ENCODE measurements at places on chromosomes 4 and X.

- DNase-seq: no peak
Measured at GRCh38 chrX:15496824-15497223, 3.7 kb upstream of the PIR start.

DNA sequence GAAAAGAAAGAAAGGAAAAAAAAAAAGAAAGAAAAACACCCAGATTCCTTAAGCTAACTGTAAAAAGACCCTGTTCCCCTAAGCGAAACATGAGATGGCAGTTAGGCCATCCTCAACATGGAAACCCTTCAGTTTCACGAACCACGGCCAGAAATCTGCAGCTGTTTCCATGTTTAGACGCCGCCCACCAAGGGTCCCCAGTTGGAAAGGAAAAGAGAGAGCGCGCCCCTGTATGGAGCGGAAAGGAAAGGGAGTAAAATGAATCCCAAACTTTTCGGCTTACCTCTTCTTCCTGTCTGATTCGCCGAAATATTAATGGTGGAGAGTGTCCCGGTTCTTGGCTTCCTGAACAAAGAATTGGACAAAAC lies 38.3 kb downstream of the MGARP start:
- DNase-seq: no peak

GRCh38 chrX:30876367-30876766 lies 12.7 kb downstream of the TAB3 start:
- no peak for DNase-seq

DNA sequence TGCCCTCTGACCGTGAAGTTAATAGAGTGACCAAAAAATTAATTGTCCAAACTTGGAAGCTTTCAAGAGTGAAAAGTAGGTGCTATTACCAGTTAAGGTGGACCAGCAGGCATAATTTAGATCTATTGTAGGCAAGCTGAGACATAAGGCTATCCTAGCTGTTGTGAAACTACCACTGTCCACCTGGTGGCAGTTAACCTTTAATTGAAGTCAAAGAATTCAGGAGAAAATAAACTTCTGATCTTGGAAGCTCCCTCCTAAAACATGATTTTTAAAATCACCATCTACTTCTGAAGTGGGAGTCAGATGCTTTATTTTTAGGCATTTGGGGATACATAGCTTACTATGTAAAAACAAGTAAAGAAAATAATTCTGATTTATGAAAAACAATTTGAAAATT lies 636.3 kb upstream of the HTR2C start:
- DNase-seq: no peak

DNA sequence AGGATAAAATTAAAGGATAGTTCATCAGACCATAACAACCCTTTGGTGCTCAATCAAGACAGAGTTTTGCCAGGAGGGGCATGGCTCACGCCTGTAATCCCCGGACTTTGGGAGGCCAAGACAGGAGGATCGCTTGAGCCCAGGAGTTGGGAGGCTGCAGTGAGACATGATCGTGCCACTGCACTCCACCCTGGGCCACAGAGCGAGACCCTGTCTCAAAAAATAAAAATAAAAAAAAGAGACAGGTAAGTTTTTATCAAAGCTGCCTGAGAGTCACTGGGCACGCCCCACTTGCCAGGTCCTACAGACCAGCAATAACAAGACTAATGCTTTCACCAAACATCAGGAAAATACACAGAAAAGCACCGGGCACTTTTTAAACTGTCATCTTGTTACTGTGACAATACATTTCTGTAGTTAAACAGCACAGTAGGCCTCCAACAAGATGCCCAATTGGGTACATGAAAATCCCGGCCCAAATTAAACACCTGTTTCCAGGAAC lies 765 bp downstream of the CFAP97 start:
- DNase-seq: no peak

DNA sequence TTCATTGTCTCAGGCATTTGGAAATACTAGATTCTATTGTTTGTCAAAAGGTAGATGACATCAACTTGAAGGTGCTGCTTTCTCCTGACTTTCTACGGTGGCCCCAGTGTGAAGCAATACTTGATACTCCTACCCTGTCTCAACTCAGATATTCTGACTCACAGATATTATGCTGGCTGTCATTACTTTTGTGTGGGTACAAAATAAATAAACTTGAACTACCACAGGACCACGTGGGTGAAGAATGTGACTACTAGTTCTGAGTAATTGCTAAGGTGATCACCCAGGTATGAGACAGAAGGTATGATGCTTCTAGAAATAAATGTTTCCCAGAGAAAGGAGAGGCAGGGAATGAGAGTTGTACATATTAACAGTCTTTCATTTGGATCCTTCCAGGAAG lies 275.3 kb upstream of the SPOCK3 start:
- DNase-seq: no peak

GRCh38 chr4:39259571-39260330 lies 77.4 kb downstream of the WDR19 start:
- DNase-seq: no peak

DNA sequence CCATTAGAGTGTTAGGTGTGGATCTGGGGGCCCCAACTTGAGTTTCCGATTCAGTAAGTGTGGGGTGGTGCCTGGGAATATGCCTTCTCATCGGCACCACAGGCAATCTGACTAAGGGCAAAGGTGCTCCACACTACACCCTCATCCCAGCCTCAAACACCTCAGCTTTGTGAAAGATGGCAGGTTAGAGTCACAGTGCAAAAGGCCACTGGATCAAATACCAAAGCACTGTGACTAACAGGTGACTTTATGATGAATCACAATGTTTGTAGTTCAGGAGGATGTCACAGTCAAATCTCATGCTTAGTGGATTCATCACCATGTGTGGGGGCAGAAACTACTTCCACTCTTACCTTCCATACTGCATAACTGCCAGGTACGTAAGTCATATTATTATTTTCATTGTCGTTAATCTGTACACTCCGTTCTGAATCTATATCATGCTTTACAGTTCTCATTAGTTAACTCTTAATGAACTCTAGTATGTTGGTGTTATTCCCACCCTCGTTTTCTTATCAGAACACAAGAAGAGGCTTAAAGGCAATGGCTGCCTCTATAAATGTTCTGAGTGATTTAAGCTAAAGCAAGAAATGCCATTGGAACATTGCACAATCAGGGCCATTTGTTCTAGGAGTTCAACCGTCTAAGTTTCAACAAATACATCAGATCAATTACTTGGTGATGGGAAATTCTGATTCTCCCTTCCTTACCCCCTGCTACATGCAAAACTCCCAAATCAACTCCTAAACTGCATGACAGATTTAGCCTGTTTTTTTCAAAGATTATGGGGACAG lies 50.2 kb downstream of the PRKG2 start:
- no peak for DNase-seq

- DNase-seq: no peak
Measured at GRCh38 chrX:108811891-108812290, 75.5 kb upstream of the IRS4 start.

GRCh38 chr4:8205241-8205707 lies 6.2 kb downstream of the SH3TC1 start:
- DNase-seq: no peak

DNA sequence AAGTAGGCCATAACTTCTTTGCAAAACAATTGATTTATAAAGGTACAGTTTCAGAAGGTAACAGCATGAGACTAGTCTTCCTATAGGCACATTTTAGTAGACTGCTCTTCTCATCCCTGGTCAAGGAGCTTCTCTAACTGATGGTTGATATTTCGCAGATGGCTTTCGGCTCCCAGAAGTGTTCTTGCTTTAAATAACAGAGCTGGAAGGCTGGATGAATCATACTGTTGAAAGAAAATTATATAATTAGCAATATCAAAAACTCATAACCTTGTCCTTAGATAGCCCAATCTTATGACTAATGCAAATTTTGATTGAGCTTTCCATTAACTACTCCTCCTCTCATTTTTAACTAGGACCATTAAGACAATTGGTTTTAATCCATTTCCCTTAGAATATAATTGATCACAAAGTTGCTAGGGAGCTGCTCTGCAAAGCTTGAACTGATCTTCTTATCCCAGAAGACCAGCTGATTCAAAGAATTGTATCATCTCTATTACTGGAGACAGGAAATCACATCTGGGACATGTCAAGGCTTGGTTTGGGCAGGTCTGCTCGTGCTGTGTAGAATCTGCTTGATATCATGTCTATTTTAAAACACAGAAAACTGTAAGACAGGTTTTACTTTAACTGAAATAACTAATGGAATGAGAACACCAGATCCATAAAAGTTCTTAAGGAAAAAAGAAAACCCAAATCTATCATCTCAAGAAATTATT lies 38.6 kb downstream of the CENPU start:
- no peak for DNase-seq

DNA sequence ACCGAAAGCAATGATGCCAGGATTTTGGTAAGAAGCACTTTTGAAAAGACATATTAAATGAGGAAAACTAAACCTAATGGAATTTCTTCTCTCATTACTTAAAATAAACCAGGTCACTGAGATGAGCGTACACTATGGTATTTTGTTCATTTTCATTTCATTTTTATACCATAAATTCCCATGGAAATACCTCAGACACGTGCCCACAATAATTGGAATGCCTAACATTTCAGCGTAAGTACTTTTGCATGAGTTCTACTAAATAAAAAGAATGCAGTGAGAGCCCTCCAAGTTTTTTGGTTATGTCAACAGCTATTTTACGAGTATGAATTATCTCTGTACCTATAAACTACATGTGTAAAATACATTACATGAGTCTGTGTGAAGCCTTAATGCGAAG lies 3.2 kb downstream of the CAMK2D start:
- no peak for DNase-seq

GRCh38 chr4:82381661-82382296 lies 8.0 kb upstream of the HNRNPD start:
- no peak for DNase-seq

GRCh38 chr4:77586951-77587383 lies 18.7 kb upstream of the CXCL13 start:
- peak; percentile 4 for DNase-seq

DNA sequence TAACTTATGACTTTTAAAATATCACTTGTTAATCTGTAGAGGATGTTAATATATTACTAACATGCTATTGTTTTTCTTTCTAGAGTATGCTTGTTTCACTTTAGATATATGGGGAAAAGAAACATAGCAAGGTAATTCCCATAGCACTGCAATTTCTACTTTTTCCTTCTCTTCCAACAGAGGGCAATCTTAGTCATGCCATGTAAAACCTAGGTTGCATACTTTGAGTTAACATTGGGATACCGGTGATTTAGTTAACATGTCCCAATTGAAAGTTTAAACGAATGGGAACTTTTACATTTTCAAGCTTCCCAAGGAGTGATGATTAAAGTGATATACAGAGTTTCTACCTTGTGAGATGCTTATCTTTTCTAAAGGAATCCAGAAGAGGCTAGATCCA lies 89.4 kb upstream of the IL13RA1 start:
- DNase-seq: no peak

- no peak for DNase-seq
Measured at GRCh38 chrX:6644411-6644810, 109.5 kb upstream of the VCX3A start.

- peak; percentile 23 for DNase-seq
Measured at GRCh38 chr4:140252742-140253555, 99.0 kb upstream of the MAML3 start.

- DNase-seq: no peak
Measured at GRCh38 chrX:82127228-82128123, 925.6 kb downstream of the SH3BGRL start.

DNA sequence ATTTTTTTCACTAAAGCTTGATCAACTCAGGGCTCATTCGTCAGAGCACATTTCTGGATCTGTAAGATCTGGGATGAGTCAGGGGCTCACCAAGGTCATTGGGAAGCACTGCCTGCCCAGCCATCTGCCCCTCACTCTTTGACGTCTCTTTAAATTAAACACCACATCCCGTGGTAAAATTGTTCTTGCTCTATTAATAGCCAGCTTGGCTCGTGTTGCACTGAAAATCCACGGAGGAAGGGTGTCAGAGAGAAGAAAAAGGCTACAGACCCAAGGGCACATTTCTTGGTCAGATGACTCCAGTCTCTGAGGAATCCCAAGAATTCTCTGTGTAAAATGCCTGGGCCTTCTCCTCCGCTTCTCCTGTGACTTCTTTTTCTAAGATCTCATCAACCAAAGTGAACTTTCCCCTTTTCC lies 45.7 kb upstream of the GATB start:
- DNase-seq: no peak

- no peak for DNase-seq
Measured at GRCh38 chrX:46627711-46628419, 54.3 kb downstream of the CHST7 start.

GRCh38 chr4:96681218-96681617 lies 841.3 kb downstream of the PDHA2 start:
- DNase-seq: no peak

- DNase-seq: no peak
Measured at GRCh38 chrX:96764864-96765263, 80.2 kb downstream of the DIAPH2 start.

DNA sequence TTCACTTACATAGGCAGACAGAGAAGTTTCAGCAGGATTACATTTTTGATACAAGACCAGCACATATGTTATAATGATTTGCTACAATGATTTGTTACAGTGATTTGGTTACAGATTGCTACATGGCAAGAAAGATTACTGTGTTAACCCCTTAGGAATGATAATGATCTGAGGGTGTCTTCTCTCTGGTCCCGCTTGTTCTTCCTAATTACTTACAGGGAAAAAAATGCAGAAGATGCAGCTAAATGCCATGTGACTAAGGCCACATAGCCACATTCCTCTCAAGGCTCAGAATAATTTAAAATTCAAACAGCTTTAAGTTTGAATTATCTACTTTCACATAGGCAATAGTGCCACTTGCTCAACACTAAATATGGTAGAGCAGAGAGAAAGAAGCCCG lies 9.7 kb upstream of the LAP3 start:
- DNase-seq: no peak

GRCh38 chr4:146647615-146648460 lies 9.1 kb downstream of the POU4F2 start:
- no peak for DNase-seq

GRCh38 chr4:38820329-38821061 lies 15.9 kb upstream of the TLR1 start:
- DNase-seq: no peak

DNA sequence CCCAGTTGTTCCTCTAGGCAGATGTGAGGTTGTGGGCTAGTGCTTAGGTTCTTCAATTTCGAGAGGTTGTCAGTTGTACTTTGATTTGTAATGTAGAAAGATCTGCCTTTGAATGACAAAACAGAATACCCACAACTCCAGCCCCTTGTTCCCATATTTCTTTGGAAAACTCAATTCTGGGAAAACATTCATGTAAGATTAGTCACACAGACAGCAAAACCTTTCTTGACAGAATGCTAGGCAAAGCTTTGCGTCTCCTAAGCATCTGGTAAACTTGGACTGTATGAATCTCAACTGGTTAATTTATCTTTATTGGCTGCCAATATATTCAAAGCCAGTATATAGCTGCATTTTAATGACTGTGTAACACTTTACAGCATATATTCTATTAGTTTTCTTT lies 34.9 kb downstream of the NOCT start:
- DNase-seq: no peak

DNA sequence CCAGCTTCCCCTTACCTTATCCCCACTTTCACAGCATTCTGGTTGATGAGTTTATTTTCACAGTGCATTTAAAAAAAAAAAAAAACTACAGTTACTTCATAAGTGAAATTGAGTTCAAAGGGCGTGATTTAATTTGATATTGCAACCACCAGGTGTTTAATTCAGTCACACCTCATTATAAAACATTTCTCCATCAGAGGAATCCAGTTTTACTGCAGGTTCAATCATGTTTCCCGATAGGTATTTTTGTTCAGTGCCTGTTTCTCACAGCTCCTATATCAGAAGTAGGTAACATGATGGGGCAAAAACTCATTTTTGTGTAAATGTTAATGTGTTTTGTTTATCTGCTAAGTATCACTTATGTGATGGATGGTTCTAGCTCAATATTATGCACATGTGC lies 102.3 kb upstream of the PCDH7 start:
- DNase-seq: no peak
